ENCODE measurements at places on chromosomes 7 and 10.

- no peak for DNase-seq
Observed at GRCh38 chr10:126073606-126074005, 177.2 kb downstream of the FANK1 start.

DNA sequence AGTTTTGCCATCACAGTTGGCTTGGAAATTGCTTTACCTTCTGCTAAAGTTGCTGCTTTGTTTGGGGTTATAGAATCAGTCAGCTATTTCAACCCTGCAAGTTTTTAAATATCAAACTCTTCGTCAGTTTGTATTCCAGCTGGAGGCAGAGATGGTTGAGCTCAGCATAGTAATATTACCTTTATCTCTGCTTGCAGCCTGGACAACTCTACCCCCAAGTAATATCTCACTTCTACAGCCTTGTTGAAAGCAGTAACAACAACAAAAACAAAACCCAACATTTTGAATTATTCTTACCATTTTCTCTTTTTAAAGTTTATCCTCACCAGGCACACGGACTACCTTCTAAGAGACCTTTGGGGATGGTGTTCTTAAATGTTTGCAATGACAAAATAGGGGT lies 239.1 kb upstream of the PHF14 start:
- DNase-seq, result no peak

GRCh38 chr10:47456079-47456785 lies 27.7 kb downstream of the ANXA8 start:
- no peak for DNase-seq

DNA sequence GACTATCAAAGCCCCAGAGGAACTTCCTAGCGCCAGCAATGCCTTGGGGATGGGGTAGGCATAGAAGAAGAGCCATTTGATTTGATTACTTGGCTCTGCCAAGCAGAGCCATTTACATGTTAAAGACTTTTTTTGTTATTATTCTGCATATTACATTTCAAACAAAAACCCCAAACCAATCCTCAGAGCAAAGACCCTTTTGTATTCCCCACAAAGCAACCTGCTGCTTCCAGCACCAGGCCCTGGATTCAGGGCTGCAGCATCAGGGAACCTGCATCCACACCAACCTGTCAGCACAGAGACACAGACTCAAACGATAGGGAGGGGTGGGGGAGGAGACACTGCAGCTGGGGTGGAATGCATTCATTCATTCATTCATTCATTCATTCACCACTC lies 73.2 kb downstream of the GRID1 start:
- DNase-seq, result no peak

DNA sequence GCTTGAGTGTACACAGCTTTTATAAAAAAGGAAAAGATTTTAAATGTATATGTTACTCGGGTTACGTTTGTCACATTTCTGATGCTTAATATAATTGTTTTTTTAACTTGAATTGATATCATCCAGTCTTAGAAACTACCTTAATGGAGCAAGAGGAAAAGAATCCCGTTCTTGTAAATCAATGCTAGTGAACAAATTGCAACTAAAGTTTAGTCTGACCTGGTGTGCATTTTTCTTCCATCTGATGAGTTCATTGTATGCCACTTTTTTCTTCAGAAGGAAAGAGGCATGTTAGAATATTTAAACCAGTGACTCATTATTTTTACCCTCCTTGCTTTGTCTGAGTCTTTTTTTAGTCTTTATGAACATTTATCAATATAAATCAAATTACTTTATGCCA lies 34.7 kb downstream of the NET1 start:
- DNase-seq, result no peak

GRCh38 chr10:24773939-24774589 lies 50.4 kb upstream of the ARHGAP21 start:
- DNase-seq, result no peak

- DNase-seq, result peak; percentile 66
Observed at GRCh38 chr10:62554632-62555199, 180.5 kb downstream of the ZNF365 start.

DNA sequence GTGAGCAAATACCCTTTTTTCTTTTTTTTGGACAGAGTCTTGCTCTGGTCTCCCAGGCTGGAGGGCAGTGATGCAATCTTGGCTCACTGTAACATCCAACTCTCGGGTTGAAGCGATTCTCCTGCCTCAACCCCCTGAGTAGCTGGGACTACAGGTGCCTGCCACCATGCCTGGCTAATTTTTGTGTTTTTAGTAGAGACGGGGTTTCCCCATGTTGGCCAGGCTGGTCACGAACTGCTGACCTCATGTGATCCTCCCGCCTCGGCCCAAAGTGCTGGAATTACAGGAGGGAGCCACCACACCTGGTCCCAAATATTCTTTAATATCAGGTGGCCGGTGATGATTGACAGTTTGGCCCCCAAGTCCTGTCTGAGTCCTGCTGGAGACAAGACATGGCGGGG lies 6.6 kb downstream of the LAT2 start:
- peak; percentile 72 for DNase-seq

GRCh38 chr10:129911451-129912165 lies 52.5 kb downstream of the EBF3 start:
- no peak for DNase-seq

DNA sequence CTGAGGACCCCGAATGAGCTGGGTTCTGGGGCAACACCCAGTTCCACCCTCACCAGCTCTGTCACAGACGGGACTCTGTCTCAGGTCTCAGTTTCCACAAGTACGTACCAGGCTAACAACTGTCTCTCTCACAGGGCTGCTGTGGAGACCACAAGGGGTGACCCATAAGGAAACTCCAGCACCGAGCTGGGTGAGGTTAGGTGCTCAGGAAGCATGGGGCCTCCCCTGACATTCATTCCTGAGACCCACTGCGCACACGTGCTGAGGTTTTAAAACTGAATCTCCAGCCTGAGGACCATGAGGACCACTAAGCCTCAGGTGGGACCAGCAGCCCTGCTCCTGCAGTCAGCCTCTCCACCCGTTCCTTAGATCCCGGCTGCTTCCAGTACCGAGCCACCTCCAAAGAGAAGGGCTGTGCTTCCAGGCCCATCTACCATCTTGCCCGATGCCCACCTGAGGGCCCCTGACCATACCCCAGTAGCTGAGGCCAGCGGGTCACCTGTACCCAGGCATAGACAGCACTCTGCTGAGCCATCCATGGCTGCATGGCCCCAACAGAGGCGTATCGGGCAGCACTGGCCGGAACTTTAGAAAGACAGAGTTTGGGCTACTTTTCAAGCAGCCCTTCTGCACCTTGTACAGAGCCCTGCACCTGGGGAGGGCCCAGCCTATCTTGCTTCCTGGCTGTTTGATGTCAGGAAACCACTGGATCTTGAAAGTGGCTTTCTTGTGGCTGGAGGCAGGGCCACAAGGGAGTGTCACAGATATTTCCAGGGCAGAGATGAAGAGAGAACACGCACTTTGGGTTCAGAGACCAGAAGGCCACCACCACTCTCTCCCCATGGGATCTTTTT lies 18.7 kb downstream of the HSPA12A start:
- peak; percentile 8 for DNase-seq

- peak; percentile 24 for DNase-seq
Observed at GRCh38 chr10:60733517-60733822, 44.8 kb upstream of the CDK1 start.

GRCh38 chr10:79112881-79113431 lies 44.2 kb downstream of the ZMIZ1 start:
- DNase-seq, result no peak

- DNase-seq, result no peak
Observed at GRCh38 chr10:56844978-56845529, 484.0 kb upstream of the ZWINT start.

DNA sequence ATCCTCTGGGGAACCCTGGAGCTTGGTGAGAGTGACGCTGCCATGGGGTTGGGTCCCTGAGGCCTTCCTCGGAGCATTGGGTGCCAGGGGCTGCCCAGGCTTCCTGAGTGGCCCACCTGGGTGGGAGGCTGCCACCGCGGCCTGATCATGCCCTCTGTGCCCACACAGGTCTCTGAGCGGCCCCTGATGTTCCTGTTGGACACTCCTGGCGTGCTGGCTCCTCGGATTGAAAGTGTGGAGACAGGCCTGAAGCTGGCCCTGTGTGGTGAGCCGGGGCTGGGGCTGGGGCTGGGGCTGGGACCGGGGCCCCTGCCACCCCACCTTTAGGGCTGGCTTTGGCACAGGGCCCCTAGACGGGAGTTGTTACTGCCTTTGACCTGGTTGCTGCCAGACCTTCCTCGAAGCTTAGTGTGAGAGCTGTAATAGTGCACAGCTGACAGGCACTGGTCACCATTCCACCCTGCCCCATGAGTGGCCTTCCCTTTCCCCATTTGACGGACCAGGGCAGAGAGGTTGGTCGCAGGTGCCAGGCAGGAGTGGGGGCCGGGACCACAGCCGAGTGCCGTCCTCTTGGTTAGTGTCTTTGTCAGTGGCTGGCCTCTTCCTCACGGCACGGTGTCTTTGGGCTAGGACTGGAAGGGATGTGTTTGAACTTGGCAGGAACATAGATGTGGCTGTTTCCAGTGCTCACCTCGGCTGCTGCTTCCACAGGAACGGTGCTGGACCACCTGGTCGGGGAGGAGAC lies 8.2 kb downstream of the MTG1 start:
- DNase-seq, result no peak

DNA sequence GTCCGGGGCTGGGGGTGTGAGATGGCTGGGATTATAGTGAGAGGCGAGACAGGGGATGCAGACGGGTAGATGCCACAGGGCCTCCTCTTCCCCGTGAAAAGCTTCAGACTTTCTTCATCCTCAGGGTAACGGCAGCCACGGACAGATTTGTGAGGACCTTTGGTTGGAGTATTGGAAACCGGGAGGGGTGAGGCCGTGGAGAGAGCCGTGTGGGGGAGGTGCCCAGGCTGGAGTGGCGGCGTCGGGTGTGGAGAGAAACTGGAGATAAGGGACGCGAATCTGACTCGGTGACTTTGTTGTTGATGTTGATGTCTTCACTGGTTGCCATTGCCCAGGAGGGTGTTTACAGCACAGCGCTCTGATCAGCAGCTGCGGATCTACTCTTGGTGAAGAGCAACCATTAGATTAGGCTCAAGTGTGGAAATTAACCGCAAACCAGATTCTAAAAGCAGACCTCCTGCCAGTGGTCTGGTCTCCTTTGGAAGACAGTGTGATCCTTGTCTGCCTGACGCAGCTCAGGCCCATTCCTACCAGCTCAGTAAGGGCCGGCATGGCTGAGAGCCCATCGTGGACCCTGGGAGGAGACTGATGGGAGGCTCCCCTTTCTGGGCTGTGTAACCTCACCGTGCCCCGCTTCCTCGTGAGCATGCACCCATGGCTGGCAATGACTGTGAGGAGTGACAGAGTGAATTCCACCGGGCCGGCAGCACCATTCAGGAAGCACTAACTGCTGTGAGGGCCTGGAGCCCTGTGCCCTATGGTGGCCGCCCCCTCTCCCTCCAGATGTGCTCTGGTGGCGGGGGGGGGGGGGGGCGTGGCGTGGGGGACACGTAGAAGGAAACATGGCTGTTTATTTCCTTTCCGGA lies 90.3 kb downstream of the INPP5A start:
- DNase-seq, result no peak

DNA sequence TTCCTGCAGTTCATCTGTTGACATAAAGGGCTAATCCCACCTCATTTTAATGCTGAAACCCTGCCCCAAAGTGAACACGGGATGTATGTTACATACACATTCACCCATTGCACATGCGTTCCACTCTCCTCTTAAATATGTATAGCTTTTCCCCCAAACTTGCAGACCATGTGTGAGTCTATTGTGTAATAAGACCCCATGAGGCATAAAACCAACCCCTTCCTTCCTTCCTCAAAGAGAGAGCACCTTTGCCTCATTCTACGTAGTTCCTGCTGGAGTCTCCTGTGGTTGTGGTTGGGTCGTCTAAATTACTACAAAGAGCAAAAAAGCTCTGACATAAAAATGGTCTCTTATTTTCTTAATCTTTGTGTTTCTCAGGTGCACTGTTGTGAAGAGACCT lies 345.7 kb upstream of the KLF6 start:
- no peak for DNase-seq

GRCh38 chr10:36888925-36889573 lies 236.3 kb upstream of the ANKRD30A start:
- DNase-seq, result peak; percentile 57

DNA sequence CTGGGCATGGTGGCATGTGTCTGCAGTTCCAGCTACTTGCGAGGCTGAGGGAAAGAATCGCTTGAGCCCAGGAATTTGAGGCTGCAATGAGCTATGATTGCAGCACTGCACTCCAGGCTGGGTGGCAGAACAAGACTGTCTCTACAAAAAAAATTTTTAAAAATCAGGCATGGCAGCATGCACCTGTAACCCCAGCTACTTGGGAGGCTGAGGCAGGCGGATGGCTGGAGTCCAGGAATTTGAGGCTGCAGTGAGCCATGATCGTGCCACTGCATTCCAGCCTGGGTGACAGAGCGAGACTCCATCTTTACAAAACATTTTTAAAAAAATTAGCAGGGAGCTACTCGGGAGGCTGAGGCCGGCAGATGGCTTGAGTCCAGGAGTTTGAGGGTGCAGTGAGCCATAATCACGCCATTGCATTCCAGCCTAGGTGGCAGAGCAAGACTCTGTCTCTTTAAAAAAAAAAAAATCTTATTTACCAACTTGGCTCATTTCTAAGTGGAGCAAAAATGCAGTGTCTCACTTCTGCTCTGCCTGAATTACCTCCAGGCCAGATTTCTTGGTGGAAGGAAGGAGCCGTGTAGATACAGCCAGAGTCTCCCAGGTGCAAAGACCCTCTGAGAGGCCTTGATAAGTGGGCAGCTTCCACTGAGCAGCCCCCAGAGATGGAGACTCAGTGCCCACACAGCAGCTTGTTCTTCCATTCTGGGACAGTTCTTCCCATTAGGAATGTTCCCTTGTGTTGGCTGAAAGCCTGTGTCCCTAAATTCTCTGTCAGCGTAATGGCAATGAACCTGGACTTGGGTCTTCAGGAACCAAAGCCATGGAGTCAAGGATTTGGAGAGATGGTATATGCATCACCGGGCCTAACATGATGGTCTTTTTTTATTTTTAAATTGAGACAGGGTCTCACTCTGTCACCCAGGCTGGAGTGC lies 30.0 kb downstream of the GTF2IRD1 start:
- no peak for DNase-seq

- no peak for DNase-seq
Observed at GRCh38 chr10:64732372-64732957, 1211.3 kb downstream of the REEP3 start.

GRCh38 chr10:35643151-35644049 lies 1.3 kb upstream of the FZD8 start:
- peak; percentile 21 for DNase-seq

DNA sequence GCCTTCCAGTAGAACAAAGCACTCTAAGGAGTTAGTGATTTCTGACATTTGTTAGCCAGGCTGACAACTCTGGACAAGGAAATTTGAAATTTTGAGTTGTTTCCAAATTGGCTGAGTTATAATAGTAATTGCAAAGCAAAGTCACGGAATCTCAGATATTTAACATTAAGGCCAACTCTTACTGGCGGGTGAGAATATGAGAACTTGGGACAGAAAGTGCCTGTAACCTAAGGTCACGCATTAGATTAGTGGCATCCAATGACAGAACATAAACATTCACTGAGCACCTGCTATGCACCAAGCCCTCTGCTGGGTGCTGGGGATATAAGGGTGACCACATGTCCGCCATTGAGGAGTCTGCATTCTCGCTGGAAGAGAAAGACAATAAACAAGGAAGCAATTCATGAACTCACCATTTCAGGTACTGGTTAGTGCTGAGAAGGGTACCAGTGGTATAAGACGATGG lies 45.5 kb upstream of the CHST15 start:
- no peak for DNase-seq

Data from GM12865 (cell line).